ENCODE measurements at places on chromosomes 13 and 19.
A peak's percentile ranks its signal among the peaks of the same experiment; 100 is the strongest.

GRCh38 chr13:34933786-34934185 lies 8.3 kb upstream of the NBEA start:
- no peak for DNase-seq

- DNase-seq = no peak
Measured at GRCh38 chr19:23378948-23379347, 16.3 kb downstream of the ZNF91 start.

- DNase-seq = peak; percentile 21
Measured at GRCh38 chr19:51002542-51003311, 1.3 kb upstream of the KLK8 start.

GRCh38 chr19:38486731-38487336 lies 53.3 kb downstream of the RYR1 start:
- DNase-seq = no peak

DNA sequence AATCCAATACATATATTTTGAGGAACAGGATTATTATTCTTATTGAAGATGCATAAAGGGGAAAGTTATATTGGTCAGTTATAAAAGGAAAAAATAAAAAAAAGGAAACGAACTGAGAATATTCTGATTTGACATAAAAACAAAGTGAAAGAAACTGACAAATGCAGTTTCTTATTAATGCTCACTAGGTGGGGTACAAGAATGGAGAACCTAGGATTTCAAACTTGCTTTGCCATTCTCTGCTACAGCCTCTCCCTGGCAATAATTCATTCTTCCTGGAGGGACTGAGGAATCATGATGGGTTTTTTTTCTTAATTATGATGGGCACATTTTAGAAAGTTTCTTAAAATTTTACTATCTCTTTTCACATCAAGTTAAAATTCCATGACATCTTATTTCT lies 154.9 kb downstream of the PCDH9 start:
- peak; percentile 33 for DNase-seq

DNA sequence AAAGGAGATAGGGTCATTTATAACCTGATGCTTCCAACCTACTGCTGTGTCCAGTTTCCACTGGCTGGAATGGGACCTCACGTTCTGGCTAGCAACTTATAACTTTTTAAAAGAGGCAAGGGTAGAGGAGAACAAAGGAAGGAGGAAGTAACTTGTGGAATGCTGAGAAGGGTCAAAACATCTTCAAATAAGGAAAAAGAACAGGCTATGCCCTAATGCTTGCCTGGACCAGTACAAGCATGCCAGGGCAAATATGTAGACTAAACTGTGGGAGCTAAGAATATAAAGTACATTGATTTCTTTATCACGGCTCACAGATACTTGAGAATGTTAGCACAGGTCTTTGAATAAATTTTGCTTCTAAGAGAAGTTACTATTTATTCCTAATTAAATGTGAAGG lies 1.5 kb upstream of the ZNF561 start:
- no peak for DNase-seq

GRCh38 chr13:20332361-20333096 lies 100.4 kb upstream of the GJB6 start:
- DNase-seq = no peak

DNA sequence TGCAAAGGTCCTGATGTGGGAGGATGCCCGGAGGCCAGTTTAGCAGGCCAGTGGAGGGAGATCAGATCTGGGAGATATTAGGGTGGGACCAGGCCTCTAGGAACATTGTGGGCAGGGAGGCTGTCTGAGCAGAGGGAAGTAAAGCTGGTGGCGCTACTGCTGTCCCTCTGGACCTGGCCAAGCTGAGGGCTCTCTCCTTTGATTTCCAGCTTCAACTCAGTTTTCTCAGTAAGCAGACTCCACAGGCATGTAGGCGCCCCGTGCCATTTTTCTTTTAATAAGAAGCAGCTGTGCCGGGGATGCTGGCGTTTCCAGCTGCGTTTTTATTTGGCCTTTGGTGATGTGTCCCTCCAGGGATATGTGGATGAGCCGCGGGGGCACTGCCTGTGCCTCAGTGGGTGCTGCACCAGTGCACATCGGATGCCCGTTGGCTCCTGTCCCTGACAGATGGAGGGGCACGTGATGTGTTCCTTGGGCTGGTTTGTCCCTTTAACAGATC lies 6.7 kb downstream of the DNM2 start:
- no peak for DNase-seq

DNA sequence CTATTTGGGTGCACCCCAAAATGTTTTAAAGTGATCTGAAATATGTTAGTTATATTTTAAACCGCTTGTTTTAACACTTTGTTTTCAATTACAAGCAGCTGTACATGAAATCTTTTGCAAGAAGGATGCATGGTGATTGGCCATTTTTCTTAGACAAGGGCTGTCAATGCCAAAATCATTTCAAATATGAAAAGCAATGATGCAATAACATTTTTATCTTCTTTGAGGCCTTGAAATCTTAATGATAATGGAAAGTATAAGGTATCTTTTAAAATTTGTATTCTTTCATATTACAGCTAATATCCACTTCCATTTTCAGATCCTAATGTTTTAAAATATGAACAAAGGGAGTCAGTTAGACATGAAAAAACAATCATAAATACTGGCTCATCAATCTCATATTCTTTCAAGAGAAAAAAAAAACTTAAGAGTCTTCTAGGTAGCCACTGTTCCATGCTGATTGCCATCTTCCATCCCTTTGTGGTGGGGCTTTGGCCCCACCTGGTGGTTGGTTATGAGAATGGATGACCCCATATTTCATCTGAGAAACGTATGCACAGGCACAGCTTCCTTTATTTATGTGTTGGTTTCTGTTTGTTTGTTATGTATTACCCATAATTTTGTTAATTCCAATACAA lies 330.3 kb upstream of the MIR17HG start:
- no peak for DNase-seq

DNA sequence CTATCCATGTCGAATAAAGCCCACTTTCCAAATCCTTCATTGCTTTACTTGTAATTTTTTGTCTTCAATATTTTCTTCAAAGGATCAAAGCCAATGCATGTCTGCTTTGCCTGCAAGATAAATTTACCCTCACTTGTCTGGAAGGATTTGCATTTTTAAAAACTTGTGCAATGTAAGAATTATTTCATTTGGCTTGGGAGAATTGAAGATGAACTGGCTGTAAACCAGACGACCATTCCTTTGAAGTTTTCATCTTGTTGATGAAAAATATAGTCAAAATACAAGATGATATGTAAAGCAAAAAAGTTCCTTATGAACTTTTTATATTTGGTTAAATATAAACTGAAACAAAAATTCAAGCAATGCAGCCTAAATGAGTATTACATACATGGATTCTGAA lies 225.0 kb downstream of the SLITRK1 start:
- no peak for DNase-seq

DNA sequence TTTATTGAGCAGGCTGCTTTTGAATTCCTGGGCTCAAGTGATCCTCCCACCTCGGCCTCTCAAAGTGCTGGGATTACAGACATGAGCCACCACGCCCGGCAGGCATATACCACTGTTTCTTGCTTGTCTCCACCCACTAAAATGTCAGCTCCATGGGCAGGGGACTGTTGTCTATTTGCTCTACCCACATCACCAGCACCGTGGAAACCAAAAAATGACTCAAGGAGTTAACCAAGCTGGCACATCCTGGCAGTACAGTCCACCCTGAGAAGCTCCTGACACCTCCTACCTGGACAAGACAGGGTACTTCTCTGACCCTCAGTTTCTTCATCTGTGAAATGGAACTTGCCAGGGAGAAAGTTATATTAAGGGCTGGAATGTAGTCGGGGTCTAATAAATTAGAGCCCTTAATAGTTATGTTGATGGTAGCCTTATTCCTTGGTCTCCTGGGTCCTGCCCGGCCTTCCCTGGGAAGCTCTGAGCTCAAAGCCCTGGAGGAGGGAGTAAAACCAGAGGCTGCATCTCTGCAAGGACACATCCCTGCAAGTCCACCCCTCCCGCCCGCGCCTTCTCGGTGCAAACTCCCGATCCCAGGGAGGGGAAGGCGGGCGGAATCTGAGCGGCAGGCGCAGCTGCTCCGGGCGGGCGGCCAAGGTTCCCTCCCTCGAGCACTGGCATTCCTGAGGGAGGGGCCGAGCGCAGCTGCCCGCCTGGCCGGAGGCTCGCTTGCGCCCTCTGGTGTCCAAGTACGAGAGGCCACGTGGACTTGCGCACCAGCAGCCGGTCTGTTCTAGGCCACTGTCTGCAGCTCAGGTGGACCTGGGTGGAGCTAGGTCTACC lies 14.1 kb downstream of the RDH8 start:
- DNase-seq = peak; percentile 72

GRCh38 chr19:38834590-38834989 lies 3.0 kb upstream of the ECH1 start:
- DNase-seq = no peak

GRCh38 chr19:32483574-32483973 lies 78.0 kb downstream of the DPY19L3 start:
- DNase-seq = no peak

- DNase-seq = no peak
Measured at GRCh38 chr19:18377026-18377425, 8.9 kb upstream of the GDF15 start.

DNA sequence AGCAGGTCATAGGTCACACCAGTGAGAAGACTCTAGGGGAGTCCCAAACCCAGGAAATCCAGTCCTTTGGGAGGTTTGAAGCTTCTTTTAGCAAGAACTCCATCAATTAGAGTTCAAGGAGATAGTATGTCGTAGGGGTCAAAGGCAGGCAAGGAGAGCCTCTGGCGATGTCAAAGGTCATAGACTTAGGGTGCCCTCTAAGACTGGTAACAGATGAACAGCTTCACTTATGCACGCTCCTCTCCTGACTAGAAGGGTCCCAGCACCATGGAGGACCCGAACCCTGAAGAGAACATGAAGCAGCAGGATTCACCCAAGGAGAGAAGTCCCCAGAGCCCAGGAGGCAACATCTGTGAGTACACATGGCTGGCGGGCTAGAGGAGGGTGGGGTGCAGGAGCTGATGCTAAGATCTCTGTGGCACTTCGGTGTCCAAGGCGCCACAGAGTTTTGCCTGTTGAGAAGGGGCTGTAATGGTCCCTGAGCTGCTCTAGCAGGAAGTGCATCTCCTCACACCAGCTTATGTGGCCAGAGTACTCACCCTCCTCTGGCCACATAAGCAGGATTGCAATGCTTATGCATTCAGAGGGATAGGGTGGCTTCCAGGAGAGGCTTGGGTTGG lies 557 bp downstream of the ZNF576 start:
- DNase-seq = no peak

GRCh38 chr19:53365899-53366493 lies 491 bp downstream of the ZNF525 start:
- no peak for DNase-seq

DNA sequence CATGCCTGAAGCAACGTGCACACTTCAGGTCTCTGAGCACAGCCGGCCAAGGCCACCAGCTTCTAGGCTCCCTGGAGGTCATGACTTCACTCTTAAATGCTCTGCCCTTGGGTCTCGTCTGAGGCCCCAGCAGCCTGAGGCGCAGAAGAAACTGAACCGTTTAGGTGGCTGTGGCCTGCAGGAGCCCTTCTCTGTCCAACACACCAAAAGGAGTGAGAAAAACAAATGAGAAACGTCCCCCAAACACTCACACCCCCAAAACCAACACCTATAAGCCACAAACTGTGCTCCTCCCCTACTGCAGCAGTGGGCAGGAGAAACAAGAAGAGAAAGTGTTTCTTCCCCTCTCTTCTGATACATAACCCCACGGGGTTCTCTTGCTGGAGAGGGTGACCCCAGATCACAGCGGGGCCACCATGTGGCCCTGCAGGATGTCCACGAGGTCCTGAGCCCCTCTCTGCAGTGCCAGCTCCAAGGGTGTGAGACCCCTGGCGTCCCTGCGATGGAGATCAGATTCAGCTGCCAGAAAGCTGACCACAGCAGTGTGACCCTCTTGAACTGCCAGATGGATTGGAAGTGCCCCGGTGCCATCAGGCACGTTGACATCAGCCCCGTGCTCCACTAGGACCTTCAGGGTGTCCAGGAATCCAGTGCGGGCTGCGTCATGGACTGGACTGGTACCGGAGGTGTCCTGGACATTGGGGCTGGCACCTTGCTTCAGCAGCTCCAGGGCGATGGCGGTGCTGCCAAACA lies 1.0 kb upstream of the KRI1 start:
- no peak for DNase-seq

DNA sequence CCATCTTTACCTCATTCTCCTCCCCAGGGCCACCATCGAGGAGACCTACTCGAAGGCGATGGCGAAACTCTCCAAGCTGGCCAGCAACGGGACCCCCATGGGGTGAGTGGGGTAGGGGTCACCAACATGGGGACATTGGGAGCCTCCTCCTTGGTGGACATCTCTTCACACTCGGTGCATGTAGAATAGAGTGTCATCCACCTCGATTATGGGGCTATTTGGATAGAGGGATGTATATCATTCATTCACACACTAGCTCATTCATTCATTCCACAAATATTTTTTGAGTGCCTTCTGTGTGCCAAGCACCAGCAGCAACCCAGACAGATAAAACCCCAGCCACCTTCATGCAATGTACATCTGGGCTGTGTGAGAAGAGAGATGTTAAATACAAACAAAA lies 13.1 kb downstream of the FCHO1 start:
- no peak for DNase-seq

DNA sequence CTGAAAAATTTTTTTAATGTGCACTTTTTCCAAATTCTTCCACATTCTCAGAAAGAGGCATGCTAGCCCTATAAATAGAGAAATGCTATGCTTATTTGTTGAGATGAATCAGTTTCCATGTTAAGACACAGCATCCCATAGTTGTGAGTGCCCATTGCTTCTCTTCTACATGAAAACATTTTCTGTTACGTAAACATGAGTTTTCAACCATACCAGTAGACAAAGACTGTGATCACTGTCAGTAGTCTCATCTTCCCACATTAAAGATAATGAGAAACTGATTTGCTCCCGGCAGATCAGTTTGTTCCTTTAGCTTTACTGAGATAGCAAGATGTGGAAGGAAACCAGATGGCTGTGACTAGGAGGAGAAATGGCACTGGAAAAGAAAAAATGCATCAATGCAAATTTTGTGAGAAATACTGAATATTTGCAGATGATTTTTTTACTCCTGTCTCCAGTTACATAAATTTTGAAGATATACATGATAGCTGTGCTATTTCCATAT lies 45.8 kb upstream of the UFM1 start:
- no peak for DNase-seq

Data from hematopoietic multipotent progenitor cell (in vitro differentiated cells).